Stimulated activated CD4-positive, alpha-beta T cell treated with anti-CD3 and anti-CD28 coated beads, Interleukin-15, amount 100 ng/mL, for 24 hours (primary cell): ENCODE measurements at places on chromosomes 2 and 18.

GRCh38 chr2:143948710-143949109 lies 571.2 kb downstream of the ZEB2 start:
- no peak for DNase-seq

DNA sequence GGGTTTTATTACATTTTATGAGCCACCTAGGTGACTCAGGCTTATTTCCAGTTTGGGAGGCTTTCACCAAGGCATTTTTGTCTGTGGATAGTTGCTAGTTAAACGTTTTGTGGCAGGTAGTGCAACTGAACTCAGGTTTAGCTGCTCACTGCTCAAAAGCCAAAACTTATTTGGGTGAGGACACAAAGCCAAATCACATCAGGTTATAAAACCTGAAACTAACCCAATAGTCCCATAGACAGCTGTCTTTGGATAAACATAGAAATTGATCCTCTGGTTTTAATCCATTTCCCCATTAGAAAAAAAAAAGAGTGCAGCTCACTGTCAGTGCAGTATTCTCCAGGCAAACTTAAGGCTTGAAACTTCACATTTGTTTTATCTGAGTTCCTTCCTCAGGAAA lies 362.6 kb upstream of the TFPI start:
- DNase-seq = no peak

DNA sequence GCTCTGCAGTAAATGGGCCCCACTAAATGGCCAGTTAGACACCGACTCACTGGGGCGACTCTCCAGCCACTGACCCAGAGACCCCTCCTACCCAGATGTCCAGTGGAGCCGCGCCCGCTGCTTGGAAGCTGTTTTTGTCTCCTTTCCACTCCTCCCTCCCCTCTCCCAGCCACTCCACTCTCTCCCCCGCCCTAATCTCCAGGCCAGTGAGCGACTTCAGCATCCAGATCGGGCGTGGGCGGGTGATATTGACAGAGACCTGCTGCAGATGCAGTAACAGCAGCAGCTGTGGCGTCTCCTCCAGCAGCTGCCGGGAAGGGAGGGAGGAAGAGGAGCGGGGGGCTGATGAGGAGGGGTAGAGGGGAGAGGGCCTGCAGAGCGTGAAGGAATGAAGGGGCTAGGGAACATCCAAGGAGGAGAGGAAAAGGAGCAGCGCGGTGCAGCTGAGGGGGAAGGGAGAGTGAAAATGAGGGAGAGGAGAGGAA lies at the start of gene SCN7A:
TSS of gene SCN7A (minus strand) at position 110 of the 485 bp plus-strand sequence. CDS start 16,553 bp downstream, outside the sequence.
- DNase-seq = no peak

GRCh38 chr2:37625796-37626571 lies 45.5 kb downstream of the CDC42EP3 start:
- DNase-seq = peak; percentile 65

DNA sequence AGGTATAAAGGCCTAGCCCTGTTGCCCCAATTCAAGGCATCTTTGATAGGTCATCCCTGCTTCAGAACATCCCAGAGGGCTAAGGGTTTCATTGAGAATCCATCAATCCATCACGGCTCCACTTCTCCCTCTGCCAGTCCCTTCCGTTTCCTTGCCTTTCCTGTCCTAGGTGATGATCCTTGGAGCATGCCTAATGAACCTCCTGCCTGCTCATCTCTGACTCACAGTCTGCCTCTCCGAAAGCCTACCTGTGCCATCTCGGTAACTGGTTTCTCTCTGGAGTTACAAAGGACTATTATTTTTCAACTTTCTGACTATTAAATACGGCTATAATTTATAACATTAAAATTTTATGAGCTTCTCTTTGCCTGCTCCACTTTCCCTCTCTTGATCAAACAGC lies 36.7 kb upstream of the OSBPL6 start:
- DNase-seq = no peak

DNA sequence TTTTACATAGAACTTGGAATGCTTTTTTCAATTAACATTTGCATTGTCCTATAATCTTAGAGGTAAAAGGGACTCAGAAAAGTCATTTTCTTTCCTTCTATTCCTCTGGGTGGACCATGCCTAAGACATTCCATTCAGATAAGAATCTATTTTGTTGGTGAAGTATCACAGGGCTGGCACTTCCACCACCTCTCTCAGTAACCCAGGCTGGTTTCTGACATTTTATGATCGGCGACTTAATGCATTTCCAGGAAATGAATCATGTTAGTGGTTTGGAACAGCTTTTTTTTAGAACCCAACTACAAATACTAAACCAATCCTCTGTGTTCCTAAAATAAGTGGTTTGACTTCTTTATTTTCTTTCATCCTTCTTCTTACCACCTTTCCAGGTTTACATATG lies 27.0 kb downstream of the GAD1 start:
- no peak for DNase-seq

- DNase-seq = peak; percentile 70
These were observed 19.6 kb upstream of the NDUFV2 start for GRCh38 chr18:9082711-9083510.

GRCh38 chr18:27599202-27599829 lies 414.2 kb upstream of the CHST9 start:
- peak; percentile 41 for DNase-seq

GRCh38 chr2:151713291-151713903 lies 20.9 kb downstream of the NEB start:
- no peak for DNase-seq

GRCh38 chr18:71168557-71169145 lies 879.8 kb downstream of the SOCS6 start:
- no peak for DNase-seq

DNA sequence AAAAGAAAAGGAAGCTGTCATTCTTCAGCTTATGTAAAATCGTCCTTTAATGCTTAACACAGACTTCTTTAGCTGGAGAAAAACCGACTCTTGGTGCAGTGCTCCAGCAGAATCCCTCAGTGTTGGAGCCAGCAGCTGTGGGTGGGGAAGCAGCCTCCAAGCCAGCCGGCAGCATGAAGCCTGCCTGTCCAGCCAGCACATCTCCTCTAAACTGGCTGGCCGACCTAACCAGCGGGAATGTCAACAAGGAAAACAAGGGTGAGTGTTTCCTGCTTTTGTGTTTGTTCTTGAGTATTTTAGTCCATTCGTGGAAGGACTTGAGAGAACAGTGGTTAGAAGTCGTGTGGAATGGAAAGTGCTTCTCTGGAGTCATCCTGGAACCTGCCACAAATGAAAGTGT lies 38.9 kb downstream of the KDM3A start:
- DNase-seq = no peak

DNA sequence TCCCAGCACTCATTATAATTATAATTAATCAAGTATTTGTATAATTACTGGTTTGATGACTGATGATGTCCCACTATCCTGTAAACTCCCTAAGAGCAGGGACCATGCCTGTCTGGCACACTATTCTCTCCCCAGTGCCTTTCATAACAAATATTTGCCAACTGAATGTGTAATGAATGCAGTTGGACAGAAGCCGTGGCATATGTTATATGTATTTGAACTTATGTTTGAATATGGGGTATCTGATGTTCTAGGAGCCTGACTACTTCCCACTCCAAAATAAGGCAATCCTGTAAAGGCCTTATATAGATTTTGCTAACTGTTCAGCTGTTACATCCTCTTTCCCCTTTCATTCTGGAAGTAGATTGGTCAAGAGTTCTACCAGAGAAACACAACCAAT lies 19.7 kb downstream of the OSBPL6 start:
- DNase-seq = no peak

- DNase-seq = no peak
These were observed 10.3 kb upstream of the CTAGE1 start for GRCh38 chr18:22427822-22428549.

- no peak for DNase-seq
These were observed 68.9 kb upstream of the STPG4 start for GRCh38 chr2:47223980-47224379.

GRCh38 chr2:95231723-95232122 lies 24.4 kb downstream of the ZNF892 start:
- peak; percentile 63 for DNase-seq

GRCh38 chr18:53864770-53865169 lies 359.7 kb downstream of the MBD2 start:
- no peak for DNase-seq

DNA sequence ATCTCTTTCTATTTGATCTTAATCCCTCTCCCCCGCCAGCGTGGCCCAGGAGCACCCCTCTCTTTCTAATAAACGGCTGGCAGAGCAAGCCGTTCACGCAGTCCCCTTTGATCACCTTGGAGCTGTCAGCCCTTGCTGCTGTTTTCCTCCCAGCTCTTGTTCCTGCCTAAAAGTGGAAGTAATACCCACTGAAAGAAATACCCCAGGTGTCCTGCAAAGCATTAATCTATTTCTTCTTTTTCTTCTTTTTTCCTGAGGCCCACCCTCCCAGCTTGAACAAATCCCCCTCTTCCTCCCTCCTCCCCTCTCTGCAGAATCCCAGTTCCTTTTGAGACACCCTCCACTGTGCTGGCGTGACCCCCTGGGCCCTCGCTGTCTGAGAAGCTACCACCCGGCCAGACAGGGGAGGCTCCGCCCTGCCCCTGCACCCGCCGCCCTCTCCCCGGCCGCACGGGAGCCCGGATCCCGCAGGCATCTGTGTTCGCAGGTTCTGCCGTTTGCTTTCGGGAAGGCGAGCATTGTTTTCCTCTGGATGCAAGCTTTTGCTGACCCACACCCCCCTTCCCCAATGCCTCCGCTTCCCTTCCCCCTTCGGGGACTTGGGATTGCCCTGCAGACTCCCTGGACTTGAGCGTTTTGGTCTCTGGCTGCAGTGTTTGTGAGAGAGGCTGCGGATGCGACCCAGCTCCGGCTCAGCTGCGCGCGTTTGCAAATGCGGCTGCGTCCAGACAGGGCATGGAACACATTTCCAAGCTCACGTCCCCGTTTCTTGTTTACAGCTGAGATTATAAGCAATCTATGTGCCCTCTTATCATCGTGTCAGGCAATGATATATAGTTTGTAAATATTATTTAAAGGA lies 631.5 kb downstream of the NYAP2 start:
- peak; percentile 52 for DNase-seq

DNA sequence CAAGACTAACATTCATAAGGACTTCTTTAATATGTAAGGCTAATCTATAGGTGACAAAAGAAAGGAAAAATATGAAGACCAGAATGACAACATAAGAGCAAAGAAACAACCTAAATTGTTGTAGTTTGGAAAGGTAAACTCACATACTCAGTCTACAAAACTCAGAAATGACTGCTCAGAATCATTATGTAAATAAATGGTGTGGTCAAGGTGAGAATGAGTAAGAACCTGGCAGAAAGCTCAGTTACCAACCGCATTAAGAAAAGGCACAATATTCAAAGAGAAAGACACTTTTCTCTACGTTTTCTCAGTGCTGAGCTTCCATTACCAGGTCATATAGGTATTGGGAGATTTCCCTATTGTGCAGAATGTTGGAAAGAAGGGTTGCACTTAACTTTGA lies 15.8 kb downstream of the ATF2 start:
- DNase-seq = no peak

GRCh38 chr2:29401994-29402393 lies 286.8 kb downstream of the CLIP4 start:
- DNase-seq = no peak

DNA sequence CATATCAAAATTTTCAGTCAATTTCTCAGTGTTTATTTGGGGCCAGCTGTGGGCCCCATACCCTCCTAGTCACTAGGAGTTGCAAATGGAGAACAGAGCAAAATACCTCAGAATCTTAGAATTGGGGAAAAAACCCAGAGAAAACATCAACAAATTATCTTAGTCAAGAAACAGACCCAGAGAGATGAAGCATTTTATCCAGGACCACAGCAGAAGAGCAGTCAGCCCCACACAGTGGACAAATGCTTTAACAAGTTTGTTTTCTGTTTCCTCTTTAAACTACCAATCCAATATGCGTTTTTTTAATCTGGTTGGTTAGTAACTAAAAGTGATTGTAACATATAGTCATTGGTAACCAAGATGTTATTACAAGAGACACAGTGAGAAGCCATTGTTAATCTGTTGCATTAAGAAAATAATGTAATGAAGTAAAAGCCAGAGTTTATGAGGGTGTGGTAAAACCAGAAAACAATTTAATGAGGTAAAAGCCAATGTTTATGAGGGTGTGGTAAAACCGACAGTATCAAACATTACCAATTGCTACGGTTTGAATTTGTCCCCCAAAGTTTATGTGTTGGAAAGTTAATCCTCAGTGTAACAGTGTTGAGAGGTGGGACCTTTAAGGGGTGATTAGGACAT lies 60.7 kb upstream of the COX7A2L start:
- DNase-seq = no peak

GRCh38 chr2:223549215-223549614 lies 52.9 kb downstream of the SCG2 start:
- no peak for DNase-seq

- no peak for DNase-seq
These were observed 369.4 kb upstream of the CYRIA start for GRCh38 chr2:17035010-17035409.

- DNase-seq = no peak
These were observed 32.6 kb downstream of the LAMA3 start for GRCh38 chr18:23721696-23722480.

DNA sequence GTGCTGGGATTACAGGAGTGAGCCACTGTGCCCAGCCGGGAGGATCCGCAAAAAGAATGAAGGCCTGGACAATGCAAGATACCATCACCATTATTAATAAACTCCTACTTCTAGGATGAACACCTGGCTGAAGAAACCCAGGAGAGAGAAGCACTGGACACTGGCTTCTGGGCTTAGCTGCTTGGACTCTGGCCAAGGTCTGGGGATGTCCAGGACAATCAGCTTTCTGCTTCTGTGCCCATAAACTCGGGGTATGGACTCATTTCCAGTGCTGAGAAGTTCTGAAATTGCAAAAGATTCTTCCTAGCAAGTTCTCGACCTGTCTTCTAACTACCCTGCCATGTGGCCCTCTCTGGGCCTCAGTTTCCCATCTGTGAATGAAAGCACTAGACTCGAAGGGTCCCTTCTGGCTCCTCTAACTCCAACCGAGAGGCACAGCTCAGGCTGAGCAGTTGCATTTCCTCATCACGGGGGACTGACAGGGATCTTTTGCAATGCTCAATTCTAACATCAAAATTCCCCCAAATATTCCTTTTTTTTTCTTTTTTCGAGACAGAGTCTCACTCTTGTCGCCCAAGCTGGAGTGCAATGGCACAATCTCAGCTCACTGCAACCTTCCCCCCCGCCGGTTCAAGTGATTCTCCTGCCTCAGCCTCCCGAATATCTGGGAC lies 2.4 kb upstream of the SH2D6 start:
- DNase-seq = no peak

- DNase-seq = no peak
These were observed 48.9 kb downstream of the LDLRAD4 start for GRCh38 chr18:13267431-13267873.

- DNase-seq = peak; percentile 76
These were observed 77.4 kb downstream of the DCDC2C start for GRCh38 chr2:3780477-3781402.

DNA sequence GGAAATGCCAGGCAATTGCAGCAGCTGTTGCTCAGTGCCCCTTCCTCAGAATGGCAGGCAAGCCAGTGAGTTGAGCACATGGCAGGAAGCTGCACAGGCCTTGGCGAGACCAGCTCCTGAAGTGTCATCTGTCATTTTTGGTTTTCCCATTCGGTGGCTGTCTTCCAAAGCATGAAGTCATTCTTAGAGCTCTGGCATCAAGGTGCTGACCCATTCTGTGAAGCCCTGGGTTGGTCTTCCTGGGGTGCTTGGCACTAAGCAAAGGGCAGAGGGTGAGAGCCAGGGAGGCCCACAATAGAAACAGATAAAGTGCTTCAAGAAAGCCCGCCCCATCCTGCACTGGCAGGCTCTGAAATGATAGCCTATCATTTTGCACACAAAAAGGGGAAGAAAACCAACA lies 150.5 kb downstream of the VAPA start:
- DNase-seq = no peak
